Left ventricle myocardium inferior (tissue), 1 donor: ENCODE measurements at places on chromosomes 3 and 15. TPM values are rescaled to one million over a fixed set of nuclear protein-coding genes. Genes with fewer than 3 reads are reported as not detected.

The FRG2C gene
- total RNA-seq = not detected

DNA sequence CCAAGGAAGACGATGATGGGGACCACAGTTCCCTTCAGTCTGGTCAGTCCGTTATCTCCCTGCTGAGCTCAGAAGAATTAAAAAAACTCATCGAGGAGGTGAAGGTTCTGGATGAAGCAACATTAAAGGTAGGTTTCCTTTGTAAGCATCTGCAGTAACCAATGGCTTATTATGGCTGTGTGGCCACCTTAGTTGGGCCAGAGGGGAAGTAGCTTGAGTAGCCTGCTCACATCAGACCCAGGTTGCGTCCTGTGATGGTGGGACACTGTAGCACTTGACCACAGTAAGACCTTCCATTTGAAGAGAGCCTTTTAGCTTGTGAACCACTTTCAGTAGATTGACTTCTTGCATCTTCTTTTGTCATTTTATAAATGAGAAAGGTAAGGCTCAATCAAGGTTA, 22.6 kb downstream of the STARD5 start:
- H3K4me1 ChIP-seq = peaks cover 18% of the 10 kb centered on the region
- H3K27ac ChIP-seq = no peak overlapping the region
- H3K36me3 ChIP-seq = peaks cover 35% of the 10 kb centered on the region
- no peak for DNase-seq

GRCh38 chr3:140845882-140846281, 95.8 kb upstream of the SLC25A36 start:
- peaks cover 11% of the 10 kb centered on the region for H3K4me1 ChIP-seq
- no peak for DNase-seq
- H3K27ac ChIP-seq = no peak overlapping the region
- no peak overlapping the region for H3K4me3 ChIP-seq
- no peaks in the 10 kb centered on the region for H3K36me3 ChIP-seq

DNA sequence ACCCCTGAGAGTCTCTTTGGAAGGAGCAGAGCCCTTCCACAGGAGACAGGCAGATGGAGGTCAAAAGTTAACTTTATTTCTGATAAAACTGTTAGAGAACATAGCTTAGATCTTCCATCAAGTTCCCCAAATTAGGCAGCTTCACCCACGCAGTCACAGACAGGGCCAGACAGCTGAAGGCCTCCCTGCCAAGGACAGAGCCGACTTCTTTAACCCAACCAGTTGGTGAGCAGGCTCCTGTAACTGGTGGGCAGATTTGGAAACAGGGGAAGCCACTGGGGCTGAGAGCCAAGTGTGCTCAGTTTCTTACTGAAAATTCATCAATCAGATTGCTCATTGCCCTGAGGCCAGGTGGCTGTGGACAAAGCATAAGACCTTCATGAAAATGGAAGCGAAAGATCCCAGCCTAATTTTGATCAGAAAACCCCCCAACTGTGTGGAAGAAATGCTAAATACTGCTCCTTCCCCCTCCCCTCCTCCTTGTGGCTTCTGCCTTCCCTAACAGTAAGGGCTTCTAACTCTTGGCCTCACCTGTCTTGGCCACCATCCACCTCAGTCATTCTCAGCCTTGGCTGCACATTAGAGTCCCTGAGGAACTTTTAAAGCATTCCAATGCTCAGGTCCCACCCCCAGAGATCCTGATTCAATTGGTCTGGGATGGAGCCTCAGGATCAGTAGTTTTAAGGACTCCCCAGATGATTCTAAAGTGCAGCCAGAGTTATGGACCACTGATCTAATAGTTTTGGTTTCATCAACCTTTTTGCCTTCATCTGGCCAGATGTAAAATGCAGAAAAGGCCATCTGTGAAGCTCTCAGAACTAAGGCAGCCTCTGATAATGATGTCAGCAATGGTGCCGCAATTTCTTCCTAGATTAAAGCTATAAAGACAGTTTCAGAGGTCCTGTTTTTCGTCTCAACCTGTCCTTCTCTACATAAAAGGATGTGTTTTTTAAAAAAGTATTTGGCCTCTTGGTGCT, 11.5 kb downstream of the CLRN1 start:
- no peaks in the 10 kb centered on the region for H3K36me3 ChIP-seq
- no peak overlapping the region for H3K4me3 ChIP-seq
- no peak for DNase-seq
- H3K4me1 ChIP-seq = no peaks in the 10 kb centered on the region
- no peak overlapping the region for H3K27ac ChIP-seq
- peaks cover 66% of the 10 kb centered on the region for H3K27me3 ChIP-seq

The UMPS gene
- total RNA-seq = 9.0 TPM

The RAB27A gene
- total RNA-seq = 5.8 TPM

- no peak overlapping the region for H3K4me3 ChIP-seq
- H3K27me3 ChIP-seq = no peaks in the 10 kb centered on the region
- H3K4me1 ChIP-seq = peaks cover 56% of the 10 kb centered on the region
- no peak for DNase-seq
Measured at GRCh38 chr3:138060792-138061191, 50.8 kb downstream of the CLDN18 start.

GRCh38 chr3:168990134-168990533, 673.4 kb downstream of the MECOM start:
- no peak for DNase-seq
- H3K4me1 ChIP-seq = no peaks in the 10 kb centered on the region
- no peak overlapping the region for H3K4me3 ChIP-seq
- no peak overlapping the region for H3K27ac ChIP-seq
- H3K36me3 ChIP-seq = no peaks in the 10 kb centered on the region
- H3K27me3 ChIP-seq = no peaks in the 10 kb centered on the region

- H3K4me1 ChIP-seq = peaks cover 74% of the 10 kb centered on the region
- peak overlapping the region; percentile 82 for H3K27ac ChIP-seq
- no peaks in the 10 kb centered on the region for H3K36me3 ChIP-seq
- DNase-seq = no peak
- H3K27me3 ChIP-seq = peaks cover 9% of the 10 kb centered on the region
- H3K4me3 ChIP-seq = no peak overlapping the region
Measured at GRCh38 chr3:57160765-57161538, 4.2 kb downstream of the IL17RD start.

- no peak overlapping the region for H3K4me3 ChIP-seq
- H3K27me3 ChIP-seq = no peaks in the 10 kb centered on the region
- no peaks in the 10 kb centered on the region for H3K36me3 ChIP-seq
- no peak overlapping the region for H3K27ac ChIP-seq
- DNase-seq = no peak
Measured at GRCh38 chr15:38920966-38921365, 356.4 kb upstream of the RASGRP1 start.

The MLF1 gene
- total RNA-seq = 200 TPM

DNA sequence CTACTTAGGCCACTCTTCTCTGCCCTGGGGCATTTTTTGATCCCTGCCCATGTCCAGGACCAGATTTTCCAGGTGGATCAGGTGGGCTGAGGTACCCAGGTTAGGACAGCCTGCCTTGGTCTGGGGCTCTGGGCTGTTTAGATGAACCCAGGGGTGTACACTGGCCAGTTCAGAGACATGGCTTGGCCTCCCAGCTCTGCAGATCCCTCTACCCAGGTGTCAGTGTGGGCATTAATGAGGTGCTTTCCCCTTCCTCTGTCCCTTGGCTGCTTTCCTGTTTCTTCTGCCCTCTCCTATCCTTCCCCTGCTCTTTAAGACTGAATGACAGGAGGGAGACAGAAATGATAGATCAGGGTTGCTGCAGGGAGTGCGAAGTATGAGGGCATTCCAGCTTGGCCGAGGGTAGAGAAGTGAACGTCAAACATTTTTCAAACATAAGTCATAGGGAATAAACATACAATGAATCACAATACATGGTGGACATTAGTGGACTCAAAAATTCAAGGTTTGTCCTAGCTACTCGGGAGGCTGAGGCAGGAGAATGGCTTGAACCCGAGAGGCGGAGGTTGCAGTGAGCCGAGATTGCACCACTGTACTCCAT, 30.5 kb downstream of the RTP1 start:
- no peak for DNase-seq
- no peak overlapping the region for H3K4me3 ChIP-seq
- H3K4me1 ChIP-seq = no peaks in the 10 kb centered on the region
- H3K27ac ChIP-seq = no peak overlapping the region
- no peaks in the 10 kb centered on the region for H3K36me3 ChIP-seq

DNA sequence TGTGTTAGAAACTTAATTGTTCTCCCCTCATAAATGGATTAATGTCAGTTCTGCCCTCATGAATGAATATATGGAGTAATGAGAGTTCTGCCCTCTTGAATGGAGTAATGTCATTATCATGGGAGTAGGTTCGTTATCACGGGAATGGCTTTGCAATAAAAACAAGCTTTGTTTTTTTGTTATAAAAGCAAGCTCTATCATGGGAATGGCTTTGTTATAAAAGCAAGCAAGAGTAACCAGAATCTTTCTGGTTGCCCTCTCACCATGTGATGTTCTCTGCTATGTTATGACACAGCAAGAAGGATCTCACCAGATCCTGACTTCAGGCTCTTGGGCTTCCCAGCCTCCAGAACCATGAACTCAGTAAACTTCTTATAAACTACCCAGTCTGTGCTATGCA, 38.4 kb upstream of the UBL7 start:
- no peaks in the 10 kb centered on the region for H3K4me1 ChIP-seq
- no peak overlapping the region for H3K27ac ChIP-seq
- no peak overlapping the region for H3K4me3 ChIP-seq
- H3K27me3 ChIP-seq = no peaks in the 10 kb centered on the region

DNA sequence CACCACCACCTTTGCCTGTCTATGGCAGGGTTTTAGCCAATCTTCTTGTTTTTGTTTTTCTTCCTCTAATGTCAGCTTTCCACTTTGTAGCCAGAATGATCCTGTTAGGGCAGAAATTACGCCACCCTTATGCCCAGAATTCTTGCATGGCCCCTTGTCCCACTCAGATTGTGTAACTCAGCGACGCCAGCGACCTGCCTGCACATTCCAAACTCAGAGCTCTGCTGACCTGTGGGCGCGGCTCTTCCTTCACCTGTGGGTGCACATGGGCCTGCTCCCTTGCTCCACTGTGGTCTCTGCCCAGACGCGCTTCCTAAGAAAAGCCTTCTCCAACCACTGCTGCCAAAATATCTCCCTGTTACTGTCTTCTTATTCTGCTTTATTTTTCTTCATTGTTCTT, 45.0 kb downstream of the MED12L start:
- no peak overlapping the region for H3K27ac ChIP-seq
- no peak for DNase-seq
- H3K27me3 ChIP-seq = peaks cover 12% of the 10 kb centered on the region
- no peaks in the 10 kb centered on the region for H3K36me3 ChIP-seq
- no peaks in the 10 kb centered on the region for H3K4me1 ChIP-seq
